ENCODE measurements at places on chromosomes 6 and 20. TPM values are rescaled to one million over a fixed set of nuclear protein-coding genes. Genes with fewer than 3 reads are reported as not detected.

LY6G6C gene
- not detected for total RNA-seq

SCUBE3 gene
- not detected for total RNA-seq

HRH3 gene
- total RNA-seq, result not detected

CRISP2 gene
- not detected for total RNA-seq

BACH2 gene
- 265 TPM for total RNA-seq

KCNK17 gene
- not detected for total RNA-seq

TNFRSF6B gene
- not detected for total RNA-seq

FABP7 gene
- total RNA-seq, result not detected

SLC17A1 gene
- total RNA-seq, result not detected

CFAP206 gene
- 0.32 TPM for total RNA-seq

FAM209B gene
- not detected for total RNA-seq

GPR63 gene
- total RNA-seq, result 1.6 TPM

MRPL18 gene
- 102 TPM for total RNA-seq

SLC16A10 gene
- total RNA-seq, result not detected

Measured in OCI-LY7 (cell line).